ENCODE measurements at places on chromosomes 2 and 18.

- DNase-seq = no peak
Observed at GRCh38 chr2:223262946-223263345, 211.0 kb downstream of the KCNE4 start.

DNA sequence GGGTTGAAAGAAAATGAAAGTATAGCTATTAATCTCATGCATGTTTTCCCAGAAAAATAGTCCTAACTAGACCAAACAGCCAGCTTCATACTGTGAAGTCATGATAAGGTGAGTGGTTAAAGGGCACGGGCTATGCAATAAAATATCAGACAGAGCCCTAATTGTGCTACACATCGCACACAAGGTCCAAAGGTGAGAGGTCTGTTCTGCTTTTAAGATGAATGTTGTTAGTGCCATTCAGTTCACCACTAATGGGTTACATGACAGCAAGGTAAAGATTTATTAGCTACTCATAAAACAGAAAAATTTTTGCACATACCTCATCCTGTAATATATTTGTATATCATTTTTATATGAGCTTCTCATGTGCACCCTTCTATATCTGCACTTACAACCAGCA is 105.0 kb upstream of the STK17B start:
- no peak for DNase-seq

DNA sequence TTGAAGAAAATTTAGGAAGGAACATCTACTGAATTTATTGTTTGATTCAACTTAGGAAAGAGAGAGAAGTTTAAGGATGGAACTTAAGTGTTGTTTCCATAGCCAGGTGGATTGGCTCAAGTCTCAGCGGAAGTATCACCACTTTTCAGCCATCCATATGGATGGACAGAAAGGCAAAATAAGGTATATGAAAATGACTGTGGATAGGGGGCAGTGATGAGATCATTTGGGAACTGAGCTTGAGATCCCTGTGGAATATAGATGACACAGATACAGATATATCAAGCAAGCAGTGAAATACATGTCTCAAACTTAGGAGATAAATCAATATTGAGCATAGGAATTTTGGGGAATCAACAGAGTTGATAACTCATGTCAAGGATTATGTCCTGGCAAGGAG is 1462.7 kb upstream of the NXPH2 start:
- DNase-seq = no peak

GRCh38 chr2:140893685-140894084 is 1237.1 kb downstream of the LRP1B start:
- no peak for DNase-seq

GRCh38 chr2:221571025-221571550 is 1.0 kb downstream of the EPHA4 start:
- peak; percentile 26 for DNase-seq

- DNase-seq = no peak
Observed at GRCh38 chr2:119657466-119658145, 21.4 kb upstream of the TMEM177 start.

- no peak for DNase-seq
Observed at GRCh38 chr2:88416016-88416663, 36.4 kb downstream of the FOXI3 start.

- no peak for DNase-seq
Observed at GRCh38 chr2:7007846-7008741, 90.9 kb downstream of the RNF144A start.

DNA sequence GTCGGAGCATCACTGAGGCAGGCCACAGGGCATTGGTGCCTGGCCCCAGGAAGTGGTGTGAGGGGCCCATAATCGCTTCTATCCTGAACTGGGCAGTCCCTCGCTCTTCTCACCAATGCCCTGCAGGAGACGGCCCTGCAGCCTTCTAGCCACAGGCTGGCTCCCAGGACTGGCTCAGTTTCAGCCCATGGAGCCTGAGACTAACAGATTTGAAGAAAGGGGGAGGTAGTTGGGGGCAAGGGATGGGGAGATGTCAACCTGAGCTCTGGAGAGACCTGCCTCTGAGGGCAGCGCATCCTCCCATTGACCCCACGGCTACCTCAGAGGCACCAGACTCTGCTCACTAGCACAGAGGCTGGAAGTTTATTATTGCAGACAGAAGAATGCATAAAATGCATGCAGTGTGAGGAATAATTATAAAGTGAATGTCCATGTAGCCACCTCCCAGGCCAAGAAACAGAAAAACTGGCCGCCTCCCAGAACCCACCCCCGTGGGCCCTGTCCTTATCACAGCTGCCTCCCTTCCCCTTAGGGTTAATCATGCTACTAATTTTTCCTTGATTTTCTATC is 1.4 kb downstream of the TOGARAM2 start:
- no peak for DNase-seq

DNA sequence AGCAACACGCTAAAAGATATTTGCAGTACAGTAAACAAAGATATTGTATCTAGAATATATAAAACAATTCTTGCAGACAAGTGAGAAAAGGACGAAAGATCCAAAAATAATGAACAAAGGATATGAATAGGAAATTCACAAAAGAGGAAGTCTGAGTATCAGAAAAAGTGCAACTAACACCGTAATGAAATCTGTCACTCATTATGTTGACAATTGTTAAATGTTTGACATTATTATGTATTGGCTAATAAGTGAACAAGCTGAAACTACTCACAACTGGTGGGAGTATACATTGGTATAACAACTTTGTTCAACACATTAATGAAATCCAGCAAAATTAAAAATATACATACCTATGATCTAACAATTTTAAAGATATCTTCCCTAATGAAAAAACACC is 36.7 kb upstream of the ASXL3 start:
- DNase-seq = no peak

GRCh38 chr2:28545590-28546200 is 49.8 kb downstream of the PLB1 start:
- DNase-seq = peak; percentile 18

DNA sequence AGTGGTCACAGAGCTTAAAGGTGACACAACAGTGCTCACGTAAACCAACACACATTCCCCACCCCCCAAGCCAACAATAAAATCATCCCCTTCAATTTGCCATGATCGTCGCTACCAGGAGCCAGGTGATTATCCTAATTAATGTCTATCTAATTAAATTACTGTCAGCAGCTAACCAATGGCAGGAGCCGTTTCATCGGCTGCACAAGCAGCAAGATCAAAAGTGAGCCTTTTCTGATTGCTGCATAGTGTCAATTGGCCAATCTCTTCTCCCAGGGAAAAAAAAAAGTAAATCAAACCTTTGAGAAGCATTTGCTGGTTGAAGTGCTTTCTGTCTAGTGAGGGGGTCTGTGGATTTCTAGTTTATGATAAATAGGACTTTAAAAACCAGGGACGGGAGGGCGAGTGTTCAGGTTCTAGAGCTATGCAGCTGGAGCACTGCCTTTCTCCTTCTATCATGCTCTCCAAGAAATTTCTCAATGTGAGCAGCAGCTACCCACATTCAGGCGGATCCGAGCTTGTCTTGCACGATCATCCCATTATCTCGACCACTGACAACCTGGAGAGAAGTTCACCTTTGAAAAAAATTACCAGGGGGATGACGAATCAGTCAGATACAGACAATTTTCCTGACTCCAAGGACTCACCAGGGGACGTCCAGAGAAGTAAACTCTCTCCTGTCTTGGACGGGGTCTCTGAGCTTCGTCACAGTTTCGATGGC is at the start of gene TBR1:
Gene TBR1 (plus strand): TSS at position 311 of the 721 bp plus-strand sequence. CDS start 114 bp downstream, at position 425.
- DNase-seq = peak; percentile 27

DNA sequence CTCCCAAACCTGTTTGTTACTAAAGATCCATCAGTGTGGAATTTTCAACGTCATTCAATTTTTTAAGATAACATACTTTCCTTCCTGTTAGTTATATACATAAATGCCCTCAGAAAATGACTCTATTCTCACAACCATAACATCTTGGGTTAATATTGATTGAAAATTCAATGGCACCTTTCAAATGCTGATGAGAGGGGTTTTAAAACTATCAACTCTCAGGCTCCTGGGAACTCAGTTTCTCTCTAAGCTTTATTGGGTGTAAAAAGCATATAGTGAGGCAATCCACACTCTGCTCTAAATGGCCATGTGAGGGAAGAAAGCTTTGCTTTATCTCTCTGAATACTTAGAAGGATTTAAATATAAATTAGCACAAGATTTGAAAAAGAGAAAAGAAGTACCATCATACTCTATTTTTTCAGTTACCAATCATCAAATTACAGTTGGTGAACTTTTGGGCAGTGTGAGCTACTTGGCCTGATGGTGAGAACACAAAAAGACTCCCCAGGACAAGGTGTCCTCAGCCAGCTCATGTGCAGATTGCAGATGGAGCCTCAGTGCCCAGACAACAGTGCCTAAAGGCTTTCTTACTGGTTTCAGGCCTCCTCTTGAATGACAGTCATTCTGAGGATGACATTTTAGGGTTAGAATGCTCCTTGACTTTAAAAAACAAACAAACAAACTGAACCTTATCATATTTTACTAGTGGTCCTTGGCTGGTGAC is 24.6 kb upstream of the CERS6 start:
- no peak for DNase-seq

- no peak for DNase-seq
Observed at GRCh38 chr2:72081451-72081850, 66.2 kb downstream of the CYP26B1 start.

DNA sequence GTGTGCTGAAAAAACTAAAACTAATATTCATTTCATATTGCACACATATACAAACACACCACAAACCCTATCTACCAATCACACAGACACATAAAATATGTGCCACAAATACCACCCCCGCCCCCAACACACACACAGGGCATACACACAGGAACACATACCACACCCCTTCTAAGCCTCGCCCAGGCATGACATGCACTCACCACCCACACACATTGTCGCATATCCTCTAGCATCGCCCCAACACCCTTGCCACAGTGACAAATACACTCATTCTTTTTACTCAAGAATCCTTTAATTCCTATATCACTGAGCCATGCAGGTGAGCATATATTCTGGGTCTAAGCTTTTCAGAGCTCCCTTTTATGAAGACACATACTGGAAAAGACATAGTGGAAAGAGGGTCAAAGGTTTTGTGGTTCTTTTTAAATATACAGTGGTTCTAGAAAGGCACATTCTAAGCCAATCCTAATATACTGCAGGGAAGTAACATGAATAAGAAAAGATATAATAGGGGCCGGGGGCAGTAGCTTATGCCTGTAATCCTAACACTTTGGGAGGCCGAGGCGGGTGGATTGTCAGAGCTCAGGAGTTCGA is 24.5 kb upstream of the LCLAT1 start:
- peak; percentile 95 for DNase-seq

GRCh38 chr2:45404807-45405297 is 206.2 kb downstream of the SRBD1 start:
- DNase-seq = no peak

DNA sequence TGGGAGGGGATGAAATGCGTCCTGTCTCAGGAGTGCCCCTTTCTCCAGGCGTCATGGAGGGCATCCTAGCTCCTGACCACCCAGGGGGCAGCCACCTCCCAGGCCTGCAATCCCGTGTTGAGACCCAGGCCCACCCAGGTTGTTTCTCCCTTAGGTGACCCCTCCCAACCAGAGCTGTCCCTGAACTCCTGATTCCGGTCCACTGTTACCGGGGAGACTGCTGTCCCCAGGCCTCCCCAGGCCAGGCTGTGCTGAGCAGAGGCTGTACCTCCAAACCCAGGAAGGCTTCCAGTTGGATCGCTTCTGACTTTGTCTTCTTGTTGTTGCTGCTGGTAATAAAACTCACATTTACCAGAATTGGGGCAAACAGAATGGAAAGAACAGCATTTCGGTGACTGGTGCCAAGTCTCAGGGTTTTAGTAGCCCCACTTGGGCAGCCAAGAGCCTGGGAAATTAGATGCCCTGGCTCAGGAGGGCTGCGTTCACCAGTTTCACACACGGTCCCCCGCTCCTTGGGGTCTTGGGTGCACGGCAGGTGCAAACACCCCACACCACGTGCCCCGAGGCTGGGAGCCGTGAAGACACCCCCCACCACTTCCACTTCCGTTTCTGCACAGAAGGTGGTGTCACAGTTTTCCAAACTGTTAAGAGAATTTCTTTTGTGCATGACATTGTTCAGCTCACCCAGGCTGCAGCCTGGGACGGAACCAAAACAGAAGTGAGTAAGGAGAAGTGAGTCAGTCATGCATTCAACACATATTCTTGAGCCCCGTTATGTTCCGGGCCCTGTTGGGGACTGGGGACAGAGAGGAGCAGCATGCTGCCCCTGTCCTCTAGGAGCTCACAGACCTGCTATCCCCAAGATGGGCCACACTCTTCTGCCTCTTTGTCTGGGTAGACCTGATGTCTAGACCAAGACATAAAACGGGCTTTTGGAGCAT is 29.4 kb downstream of the ITM2C start:
- DNase-seq = peak; percentile 10

DNA sequence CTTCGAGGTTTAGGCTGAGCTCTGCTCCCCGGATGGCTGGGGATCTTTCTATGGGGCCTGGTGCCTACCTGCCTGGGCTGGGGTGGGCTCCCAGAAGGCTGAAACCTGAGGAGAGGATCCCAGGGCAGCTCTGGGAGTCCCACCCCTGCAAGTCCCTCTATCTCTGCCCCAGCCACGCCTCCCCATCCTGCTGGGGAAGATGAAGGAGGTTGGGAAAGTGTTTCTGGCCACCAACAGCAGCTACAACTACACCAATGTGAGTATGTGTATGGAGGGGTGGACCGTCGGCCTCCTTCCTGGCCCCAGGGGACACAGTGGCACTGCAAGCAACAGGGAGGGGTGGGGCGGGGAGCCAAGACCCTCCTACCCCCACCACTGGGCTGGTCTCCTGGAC is 2.7 kb downstream of the NT5DC4 start:
- DNase-seq = no peak

DNA sequence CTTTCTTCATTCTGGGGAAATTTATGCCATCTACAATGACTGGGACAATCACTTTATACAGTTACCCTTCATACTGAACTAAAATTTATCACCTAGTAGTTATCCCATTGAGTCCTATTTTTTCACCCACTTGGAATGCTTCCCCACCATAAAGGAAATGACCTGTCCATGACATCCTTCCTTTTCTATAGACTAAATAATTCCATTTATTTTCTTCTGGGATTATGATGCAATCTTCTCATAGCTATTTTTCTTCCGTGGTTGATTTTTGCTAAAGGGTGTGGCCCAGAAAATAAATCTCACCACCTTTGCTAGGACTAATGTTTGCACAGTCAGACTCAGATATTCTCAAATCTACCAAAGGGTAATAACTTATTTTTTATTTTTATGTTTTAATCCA is 186.1 kb upstream of the NRXN1 start:
- no peak for DNase-seq

DNA sequence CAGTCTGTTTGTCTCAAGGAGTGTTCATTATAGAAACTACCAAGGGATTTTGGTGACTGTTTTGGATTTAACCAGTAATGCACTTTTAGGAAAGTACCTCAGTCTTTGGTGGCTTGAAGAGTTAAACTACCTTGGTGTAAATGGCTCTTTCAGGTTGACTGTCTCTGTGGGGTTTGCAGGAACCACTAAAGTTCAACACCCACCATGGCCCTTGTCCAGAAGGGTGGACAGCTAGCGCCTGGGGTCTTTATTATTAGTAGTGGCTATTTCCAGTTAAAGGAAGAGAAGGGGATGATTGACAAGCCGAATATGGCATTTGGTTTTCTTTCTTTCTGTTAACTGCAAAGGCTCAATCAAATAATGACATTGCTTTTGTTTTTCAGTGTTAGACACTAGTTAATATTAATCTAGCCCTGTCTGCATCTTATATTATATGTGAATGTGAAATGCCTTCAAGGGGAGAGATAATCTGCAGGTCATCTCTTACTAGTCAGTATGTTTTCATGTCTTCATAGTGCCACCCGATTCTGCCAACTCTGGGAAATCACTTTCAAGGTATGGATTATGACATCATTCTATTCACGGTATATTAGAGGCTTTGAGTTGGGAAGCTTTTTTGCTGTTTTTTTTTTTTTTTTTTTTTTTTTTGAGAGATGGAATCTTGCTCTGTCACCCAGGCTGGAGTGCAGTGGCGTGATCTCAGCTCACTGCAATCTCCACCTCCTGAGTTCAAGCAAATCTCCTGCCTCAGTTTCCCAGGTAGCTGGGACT is 56.4 kb downstream of the MAP4K4 start:
- DNase-seq = no peak

All from activated naive CD4-positive, alpha-beta T cell treated with anti-CD3 and anti-CD28 coated beads for 36 hours (primary cell).